GM19239 (cell line): ENCODE measurements at places on chromosomes 3 and 15.

DNA sequence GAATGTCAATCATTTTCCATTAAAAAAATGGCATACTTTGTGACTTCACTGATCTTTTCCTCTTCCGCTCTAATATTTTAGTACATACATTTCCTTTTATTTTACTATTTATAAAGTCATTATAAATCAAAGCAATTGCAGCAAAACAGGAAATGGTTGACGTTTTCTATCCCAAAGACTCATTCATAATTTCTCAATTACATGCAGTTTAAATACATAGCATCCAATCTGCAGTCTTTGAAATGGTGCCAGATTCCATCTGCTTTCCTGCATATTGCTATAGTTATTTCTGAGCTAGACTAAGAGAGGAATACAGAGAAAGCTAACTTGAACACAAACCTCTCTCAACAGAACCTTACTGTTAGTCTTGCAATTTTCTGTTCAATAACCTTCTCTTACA, 179.8 kb downstream of the ZPLD1 start:
- no peak for DNase-seq

DNA sequence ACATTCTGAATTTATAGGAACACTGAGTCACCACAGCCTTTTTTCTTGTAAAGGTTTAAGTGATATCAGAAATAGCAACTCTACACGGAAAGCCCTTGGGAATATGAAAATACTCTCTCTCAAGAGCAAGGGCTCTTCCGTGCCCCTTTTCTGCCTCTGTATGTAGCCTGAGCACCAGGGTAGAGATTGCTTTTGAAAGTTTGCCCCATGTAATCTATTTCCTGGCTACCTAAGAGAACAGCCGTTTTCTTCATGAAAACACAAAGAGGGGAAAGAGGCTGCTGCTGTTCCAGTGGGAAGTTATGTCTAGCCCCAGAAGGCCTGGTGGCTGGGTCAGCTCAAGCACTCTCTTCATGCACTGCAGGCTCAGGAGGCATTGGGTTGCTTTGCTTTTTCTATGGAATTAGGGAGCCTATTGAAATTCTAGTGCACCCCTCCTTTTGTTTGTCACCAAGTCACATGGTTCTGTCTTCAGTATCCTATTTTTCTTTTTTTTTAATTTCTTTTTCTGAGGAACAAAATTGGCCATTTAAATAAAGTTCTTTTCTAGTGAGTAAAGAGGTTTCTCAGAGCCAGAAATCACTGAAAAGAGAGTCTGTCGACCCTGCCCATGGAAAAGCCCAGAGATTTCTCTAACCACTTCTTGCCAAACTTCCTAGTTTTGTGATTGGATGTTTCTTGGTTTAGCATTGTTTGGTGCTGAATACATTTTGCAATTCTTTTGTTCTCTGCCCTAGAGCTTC, 39.5 kb downstream of the TIGIT start:
- DNase-seq, result no peak

GRCh38 chr3:9649791-9650521, 651 bp downstream of the MTMR14 start:
- peak; percentile 52 for DNase-seq

GRCh38 chr15:72614810-72615532, 39.5 kb upstream of the GOLGA6B start:
- DNase-seq, result no peak

- peak; percentile 7 for DNase-seq
Observed at GRCh38 chr3:87503900-87504498, 227.6 kb upstream of the POU1F1 start.

DNA sequence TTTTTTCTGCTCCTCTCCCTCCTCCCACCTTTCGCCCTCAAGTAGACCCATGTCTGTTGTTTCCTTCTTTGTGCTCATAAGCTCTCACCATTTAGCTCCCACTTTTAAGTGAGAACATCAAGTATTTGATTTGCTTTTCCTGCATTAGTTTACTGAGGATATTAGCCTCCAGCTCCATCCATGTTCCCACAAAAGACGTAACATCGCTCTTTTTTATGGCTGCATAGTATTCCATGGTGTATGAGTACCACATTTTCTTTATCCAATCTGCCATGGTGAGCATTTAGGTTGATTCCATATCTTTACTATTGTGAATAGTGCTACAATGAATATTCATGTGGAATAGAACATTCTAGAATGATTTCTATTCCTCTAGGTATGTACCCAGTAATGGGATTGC, 178.6 kb downstream of the RYR3 start:
- DNase-seq, result no peak

DNA sequence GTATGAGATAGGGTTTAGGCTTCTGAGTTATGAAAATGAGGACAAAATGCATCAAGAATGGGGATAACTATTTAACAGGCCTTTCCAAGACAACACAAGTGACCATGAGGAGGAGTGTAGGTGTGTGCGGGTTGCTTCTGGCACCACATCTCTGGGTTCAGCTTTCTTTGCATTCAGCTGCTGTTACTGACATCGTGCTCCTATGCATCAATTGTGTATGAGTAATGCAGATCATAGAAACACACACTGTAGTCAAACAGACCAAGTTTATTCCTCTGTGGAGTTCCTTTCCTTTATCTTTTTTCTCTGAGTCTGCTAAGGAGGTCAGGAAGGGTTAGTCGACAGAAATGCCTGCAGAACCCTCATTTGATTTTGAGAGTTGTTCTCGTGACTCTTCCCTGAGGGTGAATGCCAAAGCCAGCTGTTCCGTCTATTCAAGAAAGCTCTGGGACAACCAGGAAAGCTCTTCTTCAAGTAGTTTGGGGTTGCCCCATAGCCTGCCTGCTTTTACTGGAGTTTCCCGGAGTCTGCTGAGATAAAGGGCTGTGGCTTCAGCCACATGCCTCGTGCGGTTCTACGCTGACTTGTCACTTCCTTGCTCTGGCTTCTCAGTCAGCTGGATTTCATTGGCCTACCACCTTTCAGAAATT, 136.7 kb upstream of the TLE3 start:
- no peak for DNase-seq

- DNase-seq, result no peak
Observed at GRCh38 chr15:82074610-82075009, 28.8 kb upstream of the MEX3B start.

DNA sequence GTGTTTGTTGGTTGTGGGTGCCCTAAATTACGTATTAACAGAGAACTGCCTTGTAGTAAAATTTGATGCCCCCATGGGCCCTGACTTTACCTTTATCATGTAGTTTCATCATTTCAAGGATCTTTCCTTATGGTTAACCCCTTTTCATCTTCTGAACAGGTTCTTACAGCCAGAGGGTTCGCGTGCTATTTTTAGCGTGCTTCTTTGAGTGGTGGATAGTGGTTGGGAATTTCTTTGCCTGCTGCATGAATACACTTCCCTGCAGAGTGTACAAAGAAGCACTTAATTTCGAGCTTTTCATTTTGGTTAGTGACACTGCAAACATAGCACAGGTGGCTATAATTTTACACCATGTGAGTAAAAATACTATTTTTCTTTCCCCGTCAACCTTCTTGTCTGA, 231.8 kb downstream of the ROBO2 start:
- DNase-seq, result no peak

DNA sequence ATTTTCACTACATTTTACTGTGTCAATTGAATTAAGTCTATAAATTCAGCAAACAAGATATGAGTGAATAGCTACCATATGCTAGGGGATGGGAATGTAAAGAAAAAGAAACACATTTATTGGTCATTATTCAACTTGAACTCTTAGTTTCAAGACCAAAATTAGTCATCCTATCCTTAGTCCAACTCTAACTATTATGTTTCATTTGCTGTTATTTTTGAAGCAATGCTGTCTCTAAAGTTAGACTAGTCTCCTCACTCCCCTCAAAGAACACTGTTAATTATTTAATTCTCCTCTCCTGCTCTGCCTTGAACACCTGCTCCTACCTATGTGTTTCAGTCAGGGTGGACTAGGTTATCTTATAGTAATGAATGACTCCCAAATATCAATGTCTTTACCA, 920.9 kb downstream of the TUSC7 start:
- DNase-seq, result no peak

DNA sequence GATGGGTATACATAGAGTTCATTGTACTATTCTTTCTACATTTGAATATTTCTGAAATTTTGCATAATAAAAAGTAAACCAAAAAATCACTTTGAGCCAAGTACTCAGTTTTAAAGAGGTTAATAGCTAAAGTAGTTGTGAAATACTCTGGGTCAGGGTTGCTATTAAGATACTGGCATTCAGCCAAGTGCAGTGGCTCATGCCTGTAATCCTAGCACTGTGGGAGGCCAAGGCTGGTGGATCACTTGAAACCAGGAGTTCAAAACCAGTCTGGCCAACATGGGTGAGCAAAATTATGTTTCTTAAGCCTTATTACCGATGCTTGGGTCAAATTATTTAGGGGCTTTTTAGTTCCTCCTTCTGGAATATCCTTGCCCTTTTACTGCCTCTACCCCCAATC, 122.0 kb upstream of the MELTF start:
- DNase-seq, result no peak

GRCh38 chr3:141386126-141386488, 17.8 kb downstream of the ZBTB38 start:
- no peak for DNase-seq

- DNase-seq, result no peak
Observed at GRCh38 chr3:100082714-100083113, 31.6 kb downstream of the FILIP1L start.

DNA sequence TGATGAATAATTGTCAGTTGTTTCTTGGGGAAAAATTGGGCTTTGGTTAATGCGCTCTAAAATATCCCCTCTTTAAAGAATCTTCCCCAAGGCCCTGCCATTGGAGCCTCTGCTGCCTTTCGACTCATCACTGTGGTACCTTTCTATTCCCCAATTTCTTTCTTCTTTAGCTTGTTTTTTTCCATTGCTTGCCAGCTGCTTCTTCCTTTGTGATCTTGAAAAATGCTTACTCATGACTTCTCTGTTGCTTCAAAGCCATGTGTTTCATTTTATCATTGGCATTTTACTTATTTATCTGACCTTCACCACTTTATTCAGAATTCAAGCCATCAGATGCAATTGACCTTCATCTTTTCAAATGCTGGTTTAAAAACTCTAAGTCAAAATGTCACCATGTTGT, 84.4 kb downstream of the SV2B start:
- no peak for DNase-seq

DNA sequence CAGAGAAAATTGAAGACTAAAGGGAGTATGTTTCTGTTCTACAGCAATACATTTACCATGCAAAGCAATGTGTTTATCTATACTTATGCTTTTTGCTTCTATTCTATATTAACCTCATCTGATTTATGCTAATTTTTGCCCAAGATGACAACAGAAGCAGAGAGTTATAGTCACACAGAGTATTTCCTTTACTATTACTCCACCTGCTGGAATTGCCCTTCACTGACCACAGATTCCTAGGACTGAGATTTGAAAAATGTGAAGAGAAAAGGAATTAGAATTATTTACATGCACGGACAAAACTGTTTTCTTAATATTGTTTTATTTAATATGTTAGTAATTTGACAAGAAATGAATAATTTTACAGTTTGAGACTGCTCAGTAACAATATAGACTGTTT, 745.6 kb downstream of the VGLL3 start:
- DNase-seq, result no peak

- no peak for DNase-seq
Observed at GRCh38 chr3:60798456-60798855, 452.8 kb downstream of the FHIT start.

- no peak for DNase-seq
Observed at GRCh38 chr3:135844386-135844785, 121.1 kb upstream of the PPP2R3A start.
